Stimulated activated CD4-positive, alpha-beta T cell treated with anti-CD3 and anti-CD28 coated beads, Interleukin-12 subunit alpha, Interleukin-12 subunit beta, amount 100 ng/mL, for 4 hours (primary cell): ENCODE measurements at places on chromosomes 5 and 9.

DNA sequence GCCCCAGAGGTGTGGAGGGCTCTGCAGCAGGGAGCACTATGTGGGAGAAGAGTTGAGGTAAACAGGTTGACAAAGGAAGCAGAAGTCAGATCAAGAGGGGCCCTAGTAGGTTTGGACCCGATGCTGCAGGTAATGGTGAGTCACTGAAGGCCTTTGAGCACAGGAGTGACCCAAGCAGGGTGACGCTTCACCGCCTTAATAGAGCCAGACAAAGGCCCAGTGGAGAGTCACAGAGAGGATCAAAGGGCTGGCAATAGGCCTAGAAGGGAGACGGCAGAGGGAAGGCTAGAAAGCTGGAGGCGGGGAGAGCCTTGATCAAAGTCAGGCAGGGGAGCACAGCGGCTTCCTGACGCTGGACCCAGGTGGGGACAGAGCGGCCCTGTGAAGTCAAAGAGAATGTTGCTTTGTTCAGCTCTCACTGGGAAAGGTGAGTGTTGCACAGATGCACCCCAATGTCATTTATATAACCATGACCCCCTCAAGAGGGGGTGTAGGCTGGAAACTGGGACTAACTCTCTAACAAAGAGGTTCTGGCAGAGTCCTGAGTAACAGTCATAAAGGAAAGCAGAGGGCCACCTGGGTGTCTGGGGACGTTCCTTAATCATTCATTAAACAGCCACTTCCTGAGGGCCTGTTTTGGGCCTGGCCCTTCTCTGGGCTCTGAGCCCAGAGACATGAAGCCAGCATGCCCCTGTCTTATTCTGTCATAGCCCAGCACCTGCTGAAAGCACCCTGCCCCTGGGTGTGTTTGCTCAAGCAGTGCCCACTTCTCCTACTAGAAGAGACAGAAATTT, 9.8 kb upstream of the CPLX2 start:
- DNase-seq = no peak

DNA sequence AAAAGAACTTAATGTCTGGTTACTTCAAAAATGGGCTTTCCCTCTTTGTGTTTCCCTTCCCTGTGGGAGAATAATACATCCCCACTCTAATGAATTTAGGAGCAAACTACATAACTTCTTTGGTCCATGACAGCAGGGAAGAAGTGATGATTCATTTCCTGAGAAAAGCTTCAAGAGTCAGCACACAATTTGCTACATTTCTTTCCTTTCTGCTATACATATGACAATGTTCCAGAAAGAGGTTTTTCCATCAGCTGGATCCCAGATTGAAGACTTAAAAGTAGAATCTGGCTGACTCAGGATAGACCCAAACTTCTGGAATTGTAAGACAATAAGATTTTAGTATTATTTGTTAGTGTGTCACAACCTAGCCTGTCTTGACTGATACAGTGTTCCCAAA, 126.1 kb downstream of the DRD1 start:
- DNase-seq = no peak

GRCh38 chr5:119316086-119316485, 39.7 kb upstream of the TNFAIP8 start:
- DNase-seq = no peak

DNA sequence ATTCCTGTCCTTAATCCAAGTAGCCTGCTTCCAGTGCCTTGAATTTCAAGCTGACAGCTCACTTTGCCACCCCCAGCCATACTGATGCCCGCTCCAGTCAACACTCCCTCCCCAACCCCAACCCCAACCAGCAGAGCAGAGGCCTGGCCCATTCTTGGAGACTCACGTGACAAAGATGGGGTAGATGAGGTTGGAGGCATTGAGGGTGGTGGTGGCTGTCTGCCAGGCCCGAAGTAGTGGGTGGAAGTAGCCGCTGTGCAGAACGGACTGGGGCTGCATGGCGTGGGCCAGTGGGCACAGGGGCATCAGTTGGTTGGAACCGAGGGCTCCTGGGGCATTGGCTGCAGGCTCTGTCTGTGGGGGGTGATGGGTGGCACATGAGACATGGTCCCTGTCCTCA, 7.8 kb downstream of the ALAD start:
- no peak for DNase-seq

DNA sequence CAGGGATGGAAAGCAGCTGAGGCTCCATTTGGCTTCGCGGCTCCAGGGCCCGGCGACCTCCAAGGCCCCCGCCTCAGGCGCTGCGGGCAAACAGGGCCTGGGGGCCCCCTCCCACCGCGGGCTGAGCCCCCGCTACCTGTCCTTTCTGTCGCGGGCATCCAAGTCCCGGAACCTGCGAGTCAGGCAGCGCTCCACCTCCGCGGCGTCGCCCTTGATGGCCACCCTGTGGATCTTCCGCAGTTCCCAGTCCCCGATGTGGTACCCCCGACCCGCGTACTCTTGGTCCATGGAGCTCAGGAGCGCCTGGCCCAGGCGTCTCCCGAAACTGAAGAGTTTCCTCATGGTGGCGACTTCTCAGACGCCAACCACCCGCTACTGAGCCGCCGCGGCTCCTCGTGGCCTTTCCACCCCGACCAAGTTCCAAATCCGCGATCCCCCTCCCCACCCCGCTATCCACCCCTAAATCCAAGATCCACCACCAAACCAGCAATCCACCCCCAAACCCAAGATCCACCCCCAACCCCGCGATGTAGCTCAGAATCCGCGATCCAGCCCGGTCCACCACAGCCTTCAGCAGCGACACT, 86.5 kb upstream of the CCDC180 start:
- DNase-seq = no peak

- no peak for DNase-seq
Observed at GRCh38 chr9:124724415-124725067, 46.6 kb downstream of the NR6A1 start.
